ENCODE measurements at places on chromosomes 5 and 9.

GRCh38 chr5:5374009-5374715 is 48.3 kb upstream of the ICE1 start:
- no peak for DNase-seq

- DNase-seq = peak; percentile 4
These were observed 192.1 kb upstream of the DMRT1 start for GRCh38 chr9:649128-650074.

DNA sequence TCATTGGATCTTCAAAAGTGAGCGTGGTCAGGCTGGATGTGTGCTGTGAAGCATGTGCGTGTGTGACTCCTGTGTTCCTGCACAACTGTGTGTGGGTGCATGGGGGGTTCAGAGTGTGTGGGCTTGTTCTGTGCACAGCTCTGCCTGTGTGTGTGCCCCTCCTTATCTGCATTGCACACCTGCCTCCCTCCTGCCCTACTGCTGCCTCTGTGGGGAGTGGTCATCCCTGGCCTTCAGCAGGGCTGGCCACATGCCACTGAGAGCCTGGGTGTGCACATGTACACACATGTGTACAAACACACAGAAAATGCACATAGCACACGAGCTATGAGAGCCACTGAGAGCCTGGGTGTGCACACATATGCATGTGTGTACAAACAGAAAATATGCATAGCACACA is 92.1 kb downstream of the CACNA1B start:
- no peak for DNase-seq

GRCh38 chr9:113482341-113482740 is 18.8 kb downstream of the RGS3 start:
- DNase-seq = no peak

DNA sequence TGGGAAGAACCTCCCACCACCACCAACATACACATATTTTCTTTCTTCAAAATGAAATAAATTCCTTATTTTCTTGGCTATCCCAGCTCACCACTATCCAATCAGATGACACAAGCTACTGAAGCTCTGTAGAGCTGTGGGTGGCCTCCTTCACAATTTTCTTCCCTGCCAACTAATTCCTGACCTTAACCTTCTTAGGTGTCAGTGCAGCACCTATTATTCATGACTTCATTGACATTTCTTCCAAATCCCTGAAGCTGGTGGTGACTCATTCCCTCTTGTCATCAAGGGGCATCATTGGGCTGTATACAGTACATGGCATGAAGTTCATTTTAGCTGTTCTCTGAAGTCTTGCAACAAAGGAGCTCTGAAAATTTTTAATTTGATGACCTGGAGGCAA is 42.0 kb upstream of the ADRA1B start:
- no peak for DNase-seq

DNA sequence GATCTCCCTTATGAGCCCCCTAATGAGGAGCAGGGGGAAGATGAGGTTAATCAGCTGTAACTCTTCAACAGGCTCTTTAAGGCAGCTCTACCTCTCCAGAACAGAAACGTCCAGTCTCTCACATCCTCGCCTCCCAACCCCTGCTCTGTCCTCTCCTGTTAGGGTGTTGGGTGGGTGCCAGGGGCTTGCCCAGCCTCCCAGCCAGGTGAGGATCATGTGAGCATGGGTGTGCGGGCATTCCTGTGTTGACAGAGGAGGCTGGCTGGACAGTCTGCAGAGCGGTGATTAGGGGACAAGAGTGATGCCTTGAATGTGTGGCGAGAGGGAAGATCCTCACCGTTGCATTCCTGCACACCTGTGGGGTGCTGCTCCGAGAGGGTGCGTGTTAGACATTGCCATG is 51.7 kb downstream of the CCDC180 start:
- DNase-seq = no peak
